ENCODE measurements at places on chromosomes 2 and 18. TPM values are rescaled to one million over a fixed set of nuclear protein-coding genes. Genes with fewer than 3 reads are reported as not detected.

DNA sequence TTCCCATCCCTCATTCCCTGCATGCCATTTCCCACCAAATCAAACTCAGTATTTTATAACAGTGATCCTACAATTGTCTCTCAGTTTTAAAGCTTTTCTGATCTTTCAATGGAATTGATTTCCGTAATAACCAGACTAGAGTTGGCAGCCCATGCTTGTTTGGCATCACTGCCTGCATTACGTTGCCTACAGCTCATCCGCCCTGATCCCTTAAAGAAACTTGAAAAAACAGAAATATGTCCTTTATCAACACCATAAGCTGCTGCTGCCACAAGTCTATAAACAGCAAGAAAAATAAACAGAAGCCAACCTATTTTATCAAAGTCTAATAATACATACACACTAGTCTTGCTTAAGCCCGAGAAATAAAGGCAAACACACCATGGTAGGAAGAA is 331.0 kb downstream of the METTL4 start:
- DNase-seq, result peak; percentile 68

- DNase-seq, result no peak
Observed at GRCh38 chr2:189621781-189622180, 39.5 kb upstream of the ASNSD1 start.

DNA sequence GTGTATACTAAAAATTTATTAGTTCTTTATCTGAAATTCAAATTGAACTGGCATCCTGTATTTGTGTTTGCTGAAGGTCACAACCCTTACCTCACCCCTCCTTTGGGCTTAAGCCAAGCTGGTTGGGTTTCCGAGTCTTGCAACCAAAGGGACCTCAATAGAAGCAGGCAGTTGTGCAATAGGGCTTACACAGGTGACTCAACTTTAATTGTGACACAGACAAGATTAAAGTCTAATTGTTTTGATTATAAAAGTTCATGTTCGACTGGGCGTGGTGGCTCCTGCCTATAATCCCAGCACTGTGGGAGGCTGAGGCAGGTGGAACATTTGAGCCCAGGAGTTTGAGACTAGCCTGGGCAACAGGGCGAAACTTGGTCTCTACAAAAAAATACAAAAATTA is 71.5 kb downstream of the RAB31 start:
- peak; percentile 26 for DNase-seq

- DNase-seq, result peak; percentile 22
Observed at GRCh38 chr2:218218268-218219185, 1.5 kb downstream of the ARPC2 start.

GRCh38 chr2:203583084-203583695 is 48.1 kb upstream of the RAPH1 start:
- DNase-seq, result no peak

DNA sequence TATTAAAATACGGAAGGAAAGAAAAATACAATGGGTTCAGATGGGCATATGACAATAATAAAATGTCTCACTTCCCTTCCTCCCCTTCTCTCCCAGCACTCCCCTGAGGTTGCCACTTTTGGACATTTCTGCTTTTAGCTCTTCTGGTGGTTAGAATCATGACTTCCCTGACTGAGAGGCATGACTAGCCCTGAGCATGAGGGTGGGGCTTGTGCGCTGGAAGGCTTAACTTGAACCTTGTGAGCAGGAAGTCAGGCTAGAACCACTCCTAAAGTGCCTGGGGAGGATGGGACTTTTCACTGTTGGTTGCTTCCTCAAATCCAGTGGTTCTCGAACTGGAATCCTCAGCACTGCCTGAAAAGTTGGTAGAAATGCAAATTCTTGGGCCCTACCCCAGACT is 19.7 kb upstream of the ARHGAP25 start:
- DNase-seq, result no peak

DNA sequence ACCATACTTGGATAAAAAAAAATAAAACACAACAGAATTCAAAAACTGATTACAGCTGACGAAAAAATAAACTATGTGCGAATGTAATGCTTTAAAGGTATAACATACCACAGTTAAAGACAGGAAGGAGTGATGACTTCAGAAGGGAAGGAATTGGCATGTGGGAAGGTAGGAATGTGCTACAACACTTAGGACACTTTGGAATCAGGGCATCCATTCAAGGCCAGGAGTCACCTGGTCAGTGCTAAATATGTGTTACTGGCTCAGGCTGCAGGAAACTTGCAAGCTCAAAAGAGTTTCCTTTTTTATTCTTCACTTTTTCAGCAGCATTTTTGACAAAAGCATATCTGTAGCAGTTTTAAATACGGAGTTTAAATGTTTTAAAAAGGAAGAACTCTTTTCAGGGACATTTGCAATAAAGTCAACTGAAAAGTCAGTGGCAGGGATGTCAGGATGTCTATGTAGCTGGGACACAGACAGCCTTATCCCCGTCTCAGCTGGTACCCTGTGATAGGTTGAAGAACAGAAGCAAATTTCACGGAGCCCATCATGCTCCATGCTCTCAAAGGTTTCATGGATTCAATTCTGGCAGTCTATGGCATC is 138.0 kb upstream of the KLHL14 start:
- peak; percentile 30 for DNase-seq

DNA sequence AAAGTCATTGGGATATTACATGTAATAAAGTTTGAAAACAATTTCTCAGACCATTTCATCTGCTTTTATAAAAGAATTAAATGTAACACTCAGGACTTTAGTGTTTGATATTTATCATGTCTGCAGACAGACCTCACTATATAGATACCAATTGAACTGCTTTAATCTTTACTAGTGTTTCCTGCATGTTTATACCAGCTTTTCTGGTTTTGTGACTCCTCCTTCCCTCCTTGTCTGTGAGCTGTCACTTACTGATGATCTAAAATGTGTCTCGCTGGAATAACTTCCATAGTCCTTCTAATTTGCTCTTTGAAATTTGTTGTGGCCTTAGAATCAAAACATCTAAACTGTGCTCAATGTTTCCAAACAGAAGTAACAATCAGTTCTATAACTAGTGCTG is 71.3 kb upstream of the TWSG1 start:
- no peak for DNase-seq

- DNase-seq, result no peak
Observed at GRCh38 chr2:42852798-42853197, 60.4 kb upstream of the HAAO start.

DNA sequence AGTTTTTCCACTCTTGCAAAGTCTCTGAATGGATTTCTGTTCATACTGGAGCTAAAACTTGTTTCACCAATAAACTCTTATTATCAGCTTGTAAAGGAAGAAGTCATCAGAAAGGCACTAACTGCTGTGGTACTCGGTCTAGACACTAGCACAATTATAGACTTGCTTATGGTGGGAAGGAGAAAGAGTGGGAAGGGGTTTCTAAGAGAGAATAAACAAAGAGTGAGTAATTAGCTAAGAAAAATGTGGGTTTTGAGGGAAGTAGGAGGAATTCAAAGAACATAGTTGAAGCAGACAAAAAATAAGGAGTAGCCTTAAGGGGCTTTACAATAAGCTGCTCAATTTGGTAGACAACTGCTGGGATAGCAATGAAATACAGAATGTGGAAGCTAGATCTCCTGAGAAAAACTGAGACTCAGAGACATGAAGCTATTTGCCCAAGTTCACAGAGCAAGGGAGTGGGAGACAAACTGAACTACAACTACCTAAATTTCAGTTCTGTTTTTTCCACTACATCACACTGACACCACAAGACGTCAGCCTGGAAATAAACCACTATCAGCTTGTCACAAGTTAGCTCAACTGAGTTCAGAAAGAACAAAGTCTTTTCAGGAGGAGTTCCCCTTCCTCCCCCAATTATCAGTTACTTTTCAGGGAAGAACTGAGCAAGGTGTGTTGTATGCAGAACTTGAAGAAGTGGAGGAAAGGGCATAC is 59.7 kb downstream of the MAP4K3 start:
- DNase-seq, result no peak

GRCh38 chr2:229273723-229274338 is 2.7 kb upstream of the PID1 start:
- DNase-seq, result peak; percentile 85

DNA sequence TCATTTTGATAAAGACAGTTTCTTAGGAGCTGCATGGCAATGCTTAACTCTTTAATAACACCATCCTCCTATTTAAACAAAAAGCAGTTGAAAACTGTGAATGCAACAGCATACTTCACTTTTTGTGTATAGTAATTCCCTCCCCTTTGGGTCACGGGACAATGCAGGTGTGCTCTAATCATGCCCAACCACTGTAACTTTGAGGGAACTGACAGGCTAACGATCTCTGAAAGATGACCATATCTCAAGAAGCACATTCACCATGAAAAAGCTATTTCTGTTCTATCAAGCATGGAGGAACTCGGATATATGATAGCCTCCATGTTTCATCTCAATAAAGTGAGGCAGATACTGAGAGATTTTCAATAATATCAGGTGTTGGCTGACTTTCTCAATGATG is 81.1 kb upstream of the CD226 start:
- DNase-seq, result no peak

- DNase-seq, result no peak
Observed at GRCh38 chr2:215511454-215512346, 75.8 kb upstream of the FN1 start.

DNA sequence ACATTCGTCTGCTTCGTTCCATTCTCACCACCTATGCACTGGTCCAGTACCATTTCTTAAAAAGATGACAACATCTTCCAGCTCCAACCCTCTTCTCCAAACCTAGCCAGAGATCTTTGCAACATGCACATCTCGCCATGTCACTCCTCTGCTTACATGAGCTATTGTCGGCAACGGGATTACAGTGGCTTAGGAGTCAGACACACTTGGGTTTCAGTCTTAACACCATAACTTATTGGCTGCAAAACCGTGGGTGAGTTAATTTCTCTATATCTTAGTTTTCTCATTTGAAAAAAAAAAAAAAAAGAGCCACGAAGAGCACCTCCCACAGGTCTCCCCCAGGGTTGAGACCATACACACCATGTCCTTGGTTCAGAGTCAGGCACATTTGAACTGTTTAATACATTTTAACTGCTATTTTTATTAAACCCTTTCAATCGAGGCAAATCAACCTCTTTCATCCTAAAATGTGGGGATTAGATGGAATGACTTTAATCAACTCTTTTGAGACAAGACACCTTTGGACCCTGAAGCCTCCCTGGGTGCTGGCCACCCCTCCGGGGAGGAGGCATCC is 889 bp downstream of the ANKRD29 start:
- DNase-seq, result no peak

DNA sequence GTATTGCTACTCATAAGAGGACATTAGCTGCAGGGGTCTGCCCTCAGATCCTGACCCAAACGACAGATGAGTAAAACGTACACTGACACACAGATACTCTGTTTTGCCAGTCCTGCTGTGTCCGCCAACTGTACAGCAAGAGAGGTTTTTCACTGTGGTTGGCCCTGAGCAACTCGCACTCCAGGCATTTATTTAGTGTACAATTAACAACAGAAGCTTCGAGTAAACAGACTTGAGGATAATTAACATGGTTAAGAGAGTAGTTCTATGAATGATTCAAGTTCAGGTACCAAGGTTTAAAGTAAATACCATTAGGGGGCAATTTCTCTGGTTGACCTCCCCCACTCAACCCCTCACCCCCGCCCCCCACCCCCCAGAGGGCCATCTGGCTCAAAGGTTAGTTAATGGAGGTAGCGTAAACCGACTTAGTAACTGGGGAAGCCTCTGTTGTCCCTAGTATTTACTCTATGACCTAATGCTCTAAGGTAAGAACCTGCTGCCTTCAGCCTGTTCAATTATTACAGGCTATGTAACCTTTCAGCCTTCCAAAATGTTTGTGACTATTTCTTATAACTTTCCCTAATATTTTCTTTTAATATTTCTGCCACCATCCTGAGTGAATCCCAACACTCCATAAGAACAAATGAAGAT is 103.9 kb upstream of the XIRP2 start:
- no peak for DNase-seq

DNA sequence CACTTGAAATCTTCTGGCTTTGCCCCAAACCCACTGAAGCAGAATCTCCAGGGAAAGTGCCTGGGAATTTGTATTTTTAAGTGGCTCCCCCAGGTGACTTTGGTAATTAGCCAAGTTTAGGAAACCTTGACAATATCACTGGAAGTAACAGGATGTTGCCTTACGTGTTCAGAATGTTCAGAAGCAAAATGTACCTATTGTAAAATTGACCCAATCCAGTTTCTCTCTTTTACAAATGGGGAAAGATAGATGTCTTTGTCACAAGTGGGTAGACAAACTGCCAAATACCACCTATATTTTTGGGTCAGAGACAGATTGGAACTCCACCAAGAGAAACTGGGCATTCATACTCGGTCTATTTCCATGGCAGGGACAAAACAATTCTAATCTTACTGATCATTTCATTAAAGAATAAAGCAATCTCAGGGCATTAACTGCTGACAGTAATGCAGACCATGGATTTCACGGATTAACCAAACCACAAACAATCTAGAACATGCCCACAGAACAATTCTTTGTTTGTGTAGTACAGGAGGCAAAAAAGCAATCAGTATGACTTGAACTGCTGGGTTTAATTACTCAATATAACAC is 255.8 kb downstream of the ERBB4 start:
- DNase-seq, result no peak

DNA sequence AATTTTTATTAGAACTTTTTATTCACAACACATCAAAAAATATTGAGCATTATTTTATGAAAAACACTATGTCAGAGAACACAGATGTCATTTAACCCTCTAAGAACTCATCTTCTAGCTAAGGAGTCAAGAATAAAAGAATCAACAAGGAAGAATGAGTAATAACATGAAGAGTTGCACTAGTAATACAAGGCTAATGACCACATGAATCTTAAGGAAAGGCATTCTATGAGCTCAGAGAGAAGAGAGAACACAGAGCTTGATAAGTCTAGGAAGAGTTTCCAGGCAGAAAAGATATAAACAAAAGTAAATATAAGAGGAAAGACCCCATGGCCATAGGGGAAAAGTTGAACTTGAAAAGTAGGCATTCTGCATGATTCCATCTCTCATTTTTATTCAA is 166.5 kb downstream of the MAIP1 start:
- DNase-seq, result no peak

DNA sequence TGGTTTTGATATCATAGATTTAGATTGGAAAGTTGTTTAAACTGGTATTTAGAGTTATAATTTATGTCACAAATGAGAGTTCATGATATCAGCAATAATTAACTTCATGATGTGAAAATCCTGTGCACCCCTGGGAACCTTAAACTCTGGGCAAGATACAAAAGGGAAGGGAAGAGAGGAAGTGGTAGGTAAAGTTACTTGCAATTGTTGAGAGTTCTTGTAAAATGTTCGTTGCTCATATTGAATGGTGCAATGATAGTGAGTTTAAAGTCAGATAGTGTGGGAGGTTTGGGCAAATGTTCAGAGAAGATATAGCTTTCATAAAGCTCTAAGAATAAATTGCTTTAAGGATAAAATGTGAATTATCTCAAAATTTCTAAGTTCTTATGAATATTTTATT is 75.4 kb downstream of the SP110 start:
- DNase-seq, result no peak

- no peak for DNase-seq
Observed at GRCh38 chr18:25346561-25346960, 5.4 kb downstream of the ZNF521 start.

Gene NPAS2
- total RNA-seq, result 5.4 TPM

Gene MEP1B
- total RNA-seq, result not detected

Gene FASTKD1
- 17.6 TPM for total RNA-seq

Gene SNTG2
- total RNA-seq, result not detected

Gene PAX8
- 1.5 TPM for total RNA-seq

Gene TLX2
- total RNA-seq, result not detected

Gene GDF7
- not detected for total RNA-seq

Gene EVX2
- total RNA-seq, result not detected

Gene APLF
- 6.8 TPM for total RNA-seq

Measured in fibroblast of the aortic adventitia (primary cell).